ENCODE measurements at places on chromosomes 4 and X.

DNA sequence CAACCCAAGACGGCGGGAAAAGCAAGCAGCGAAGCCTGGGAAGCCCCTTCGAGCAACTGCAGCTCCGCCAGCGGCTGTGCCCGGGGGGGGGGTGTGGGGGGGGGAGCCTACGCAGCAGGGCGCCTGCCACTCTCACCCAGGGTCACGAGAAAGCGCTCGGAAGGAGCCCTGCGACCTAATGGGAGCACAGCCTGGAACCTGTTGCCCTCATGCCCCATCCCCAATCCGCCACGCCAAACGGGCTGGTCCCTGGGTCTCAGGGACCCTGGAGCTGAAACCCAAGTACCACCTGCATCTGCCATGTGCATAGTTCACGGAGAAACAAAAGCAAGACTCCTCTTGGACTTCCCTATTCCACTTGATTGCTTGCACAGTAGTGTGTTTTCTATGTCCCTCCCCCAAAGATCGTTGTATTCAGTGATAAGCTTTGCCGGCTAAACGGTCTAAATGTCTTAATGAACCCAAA lies 359 bp upstream of the GAB3 start:
- no peak for DNase-seq

DNA sequence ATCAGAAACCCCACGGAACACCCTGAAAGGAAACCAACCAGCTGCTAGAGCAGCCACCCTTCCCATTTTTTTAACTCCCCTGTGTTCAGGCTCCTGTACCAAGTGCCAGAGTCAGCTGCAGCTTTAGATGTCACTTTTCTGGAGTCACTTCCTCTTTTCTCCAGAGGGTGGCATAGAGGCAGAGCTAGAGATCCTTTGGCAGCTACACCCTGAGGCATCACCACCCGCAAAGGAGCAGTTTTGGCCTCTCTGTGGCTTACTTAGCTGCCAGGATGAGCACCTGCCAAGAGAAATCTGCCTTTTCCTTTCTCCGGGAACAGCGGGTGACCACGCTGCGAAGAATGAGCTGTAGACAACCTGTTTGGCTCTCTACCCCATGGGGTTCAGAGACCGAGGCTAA lies 58.0 kb upstream of the CHRDL1 start:
- peak; percentile 22 for DNase-seq

DNA sequence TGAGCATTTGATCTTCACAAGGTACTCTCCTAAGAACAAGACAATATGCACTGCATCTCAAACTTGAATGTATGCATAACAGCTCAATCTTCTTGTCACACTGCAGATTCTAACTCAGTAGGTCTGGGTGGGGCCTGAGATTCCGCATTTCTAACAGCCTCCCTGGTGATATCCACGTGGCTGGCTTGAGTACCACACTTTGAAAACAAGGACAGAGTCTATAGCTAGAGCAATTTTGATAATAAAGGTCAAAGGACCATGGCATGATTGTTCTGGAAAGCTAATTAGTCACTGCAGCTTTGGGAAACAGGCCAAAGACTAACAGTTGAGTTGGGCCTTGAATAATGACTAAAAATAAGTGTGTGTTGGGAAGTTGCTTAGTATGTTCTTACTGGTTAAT lies 213.3 kb downstream of the GBA3 start:
- DNase-seq, result no peak

DNA sequence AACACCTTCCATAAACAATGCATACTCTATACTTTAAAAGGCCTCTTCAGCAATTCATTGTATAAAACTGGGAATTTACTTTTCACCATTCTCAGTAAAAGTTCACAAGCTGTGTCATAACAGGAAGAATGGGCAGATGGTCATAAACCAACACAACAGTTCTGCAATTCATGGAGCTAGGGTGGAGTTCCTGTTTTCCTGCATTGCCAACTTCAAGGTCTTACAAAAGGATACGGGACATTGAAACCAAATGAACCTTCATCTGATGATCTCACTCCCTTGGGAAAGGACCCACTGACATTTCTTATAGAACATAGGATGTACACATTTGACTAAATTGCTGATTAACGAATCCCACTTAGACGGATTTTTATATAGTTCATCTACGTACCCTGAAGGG lies 4.1 kb downstream of the KDR start:
- no peak for DNase-seq

- DNase-seq, result peak; percentile 52
Observed at GRCh38 chrX:49844611-49845010, 15.5 kb downstream of the PAGE4 start.

GRCh38 chr4:79255793-79256192 lies 70.1 kb downstream of the NAA11 start:
- no peak for DNase-seq

GRCh38 chrX:65635378-65635777 lies 32.1 kb upstream of the MSN start:
- DNase-seq, result no peak

GRCh38 chrX:122940199-122940598 lies 243.9 kb upstream of the GRIA3 start:
- no peak for DNase-seq

- DNase-seq, result no peak
Observed at GRCh38 chrX:38985375-38985774, 184.1 kb downstream of the MID1IP1 start.

- DNase-seq, result no peak
Observed at GRCh38 chr4:24662056-24662455, 77.7 kb upstream of the DHX15 start.

DNA sequence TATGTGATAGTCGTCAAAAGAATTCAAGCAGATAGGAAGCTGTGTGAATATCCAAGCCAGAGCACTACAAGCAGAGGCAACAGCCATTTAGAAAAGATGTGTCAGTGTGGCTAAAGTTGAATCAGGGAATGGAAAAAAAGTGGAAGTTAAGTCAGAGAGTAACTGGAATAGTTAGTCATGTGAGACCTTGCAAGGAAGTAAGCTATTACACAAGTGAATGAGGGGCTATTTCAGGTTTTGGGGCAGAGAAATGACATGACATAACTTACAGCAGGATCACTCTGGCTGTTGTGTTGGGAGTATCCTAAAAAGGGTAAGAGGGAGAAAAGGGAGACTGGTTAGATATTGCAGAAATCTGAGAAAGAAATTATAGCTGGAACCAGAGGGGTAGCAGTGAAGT lies 236.6 kb upstream of the PCDH18 start:
- no peak for DNase-seq

DNA sequence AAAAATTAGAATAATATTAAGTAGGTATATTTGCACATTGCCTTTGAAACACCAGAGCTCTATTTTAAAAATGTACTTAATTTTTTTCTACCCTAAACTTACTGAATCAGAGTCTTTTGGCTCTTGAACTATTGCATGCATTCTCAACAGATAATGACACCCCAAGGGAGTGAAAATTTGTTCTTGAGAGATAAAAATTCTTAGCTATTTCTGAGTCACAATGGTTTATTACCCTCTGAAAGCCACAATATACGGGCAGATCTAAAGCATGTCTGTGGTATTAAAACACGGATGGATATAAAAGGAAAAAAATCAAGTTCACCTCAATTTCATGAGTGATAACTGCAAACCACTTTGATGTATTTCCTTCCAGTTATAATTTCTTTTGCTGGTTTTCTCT lies 636.3 kb upstream of the FTHL17 start:
- no peak for DNase-seq

- no peak for DNase-seq
Observed at GRCh38 chr4:151573945-151574344, 165.0 kb downstream of the FHIP1A start.

DNA sequence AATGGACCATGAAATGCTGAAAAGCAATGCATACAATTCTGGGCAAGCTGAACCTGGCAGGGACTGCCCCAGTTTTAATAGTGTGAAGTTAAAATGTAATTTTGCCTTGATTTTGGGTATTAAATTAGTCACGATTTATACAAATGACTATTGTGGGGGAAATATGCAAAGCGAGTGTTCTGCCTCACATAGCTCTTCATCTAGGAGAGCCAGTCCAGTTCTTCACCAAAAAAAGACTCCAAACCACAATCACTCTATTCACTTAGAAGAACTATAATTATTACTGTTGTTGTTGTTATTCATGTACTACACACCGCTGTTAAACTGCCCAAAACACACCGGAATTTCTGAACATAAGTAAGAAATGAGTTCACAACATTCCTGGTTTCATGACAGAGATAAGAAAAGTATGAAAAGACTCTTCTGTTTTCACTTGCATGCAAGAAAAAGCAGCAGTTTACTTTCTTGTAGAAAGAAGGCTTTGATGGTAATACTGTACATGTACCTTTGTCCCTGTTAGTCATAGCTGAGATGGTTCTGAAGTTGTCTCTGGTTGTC lies 101.9 kb downstream of the QRFPR start:
- DNase-seq, result no peak

DNA sequence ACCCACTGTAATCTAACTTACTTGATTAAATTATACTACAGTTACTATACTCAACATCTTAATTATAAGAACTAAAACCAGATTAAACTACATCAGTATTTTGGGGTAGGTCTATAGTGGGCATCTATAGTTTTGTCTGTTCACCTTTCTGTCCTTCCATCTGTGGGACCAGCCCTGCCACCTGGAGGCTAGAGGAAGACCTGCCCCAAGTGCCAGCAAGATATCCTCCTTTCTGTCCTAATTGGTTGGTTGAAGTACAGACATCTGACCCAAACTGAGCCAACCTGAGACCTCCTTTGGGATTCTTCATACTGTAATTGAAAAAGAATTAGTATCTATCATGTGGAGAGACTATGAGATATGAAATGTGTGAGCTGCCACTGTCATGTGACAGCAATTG lies 172.2 kb upstream of the TLL1 start:
- DNase-seq, result no peak

DNA sequence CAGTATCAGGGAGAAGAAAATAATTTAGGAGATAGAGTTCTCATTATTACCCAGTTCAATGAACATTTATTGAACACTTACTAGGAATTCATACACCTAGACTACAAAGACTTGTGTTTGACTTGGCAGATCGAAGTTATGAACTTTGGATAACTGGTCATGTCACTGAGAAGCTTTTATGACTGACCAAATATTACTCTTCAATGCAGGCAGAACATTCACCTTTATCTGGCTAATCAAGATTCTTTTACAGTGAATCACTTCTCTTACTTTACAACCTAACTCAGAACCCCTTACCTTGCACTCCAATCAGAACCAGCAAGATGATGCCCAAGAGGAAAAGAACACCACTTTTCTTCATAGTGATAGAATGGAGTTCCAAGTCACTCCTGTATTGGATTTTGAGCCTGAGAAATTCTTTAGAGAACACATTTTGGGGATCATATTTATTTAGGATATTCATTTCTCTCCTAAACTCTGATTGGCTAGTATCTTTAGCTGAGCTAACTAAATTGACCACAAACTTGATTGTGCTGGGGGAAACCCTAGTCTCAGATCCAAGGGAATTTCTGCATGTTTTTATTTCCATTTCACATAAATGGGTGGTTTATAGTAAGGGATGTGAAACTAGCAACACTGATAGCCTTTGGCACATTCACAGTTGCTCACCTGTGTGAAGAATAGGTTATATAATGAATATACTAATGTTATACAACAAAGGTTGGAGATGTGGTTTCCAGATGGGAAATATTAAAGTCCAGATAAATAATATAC lies at the start of gene CXCL9:
TSS of gene CXCL9 (minus strand) at position 421 of the 774 bp plus-strand sequence. CDS start at position 361, 60 bp downstream.
- DNase-seq, result no peak

DNA sequence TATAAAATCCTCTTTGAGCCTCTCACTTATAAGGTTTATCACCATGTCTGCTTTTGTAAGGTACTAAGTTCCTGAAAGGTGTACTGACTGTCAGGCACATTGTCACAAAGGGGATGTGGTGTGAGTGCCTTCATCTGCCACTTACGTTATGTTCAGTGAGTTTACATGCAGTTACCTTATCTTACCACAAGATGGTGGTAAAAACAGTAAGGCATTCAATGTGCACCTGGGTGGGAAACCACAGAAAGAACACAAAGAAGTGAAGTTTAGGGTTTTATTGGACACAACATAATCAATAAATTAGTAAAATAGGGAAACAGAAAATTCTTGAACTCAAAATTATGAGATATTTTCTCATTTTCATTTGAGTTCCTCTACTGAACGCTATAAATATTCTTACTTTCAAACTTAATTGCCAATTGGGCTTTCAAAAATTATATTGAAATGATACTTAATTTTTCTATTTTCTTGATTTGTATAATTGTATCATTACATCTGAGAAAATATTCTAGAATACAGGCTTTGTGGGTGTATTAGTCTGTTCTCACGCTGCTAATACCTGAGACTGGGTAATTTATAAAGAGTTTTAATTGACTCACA lies 650.8 kb downstream of the PCDH7 start:
- DNase-seq, result no peak

- DNase-seq, result no peak
Observed at GRCh38 chr4:22179124-22179874, 230.7 kb upstream of the KCNIP4 start.

DNA sequence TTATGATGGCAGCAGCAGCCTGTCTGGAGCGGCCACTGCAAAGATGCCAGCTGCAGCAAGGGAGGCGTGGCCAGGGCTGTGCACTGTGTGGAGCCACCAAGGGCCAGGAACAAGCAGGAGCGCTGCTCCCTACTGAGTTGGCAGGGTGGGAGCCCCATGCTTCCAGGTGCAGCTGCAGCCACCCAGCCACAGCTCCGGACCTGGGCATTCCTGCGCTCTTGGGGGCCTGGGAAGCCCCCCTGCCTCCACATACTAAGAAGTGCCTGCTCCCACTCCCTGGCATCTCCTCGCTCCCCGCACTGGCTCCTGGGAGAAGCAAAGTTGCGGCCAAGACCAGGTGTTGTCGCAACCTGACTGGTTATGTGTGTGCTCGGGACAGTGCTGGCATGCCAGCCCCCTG lies 619.8 kb downstream of the DMD start:
- DNase-seq, result no peak

DNA sequence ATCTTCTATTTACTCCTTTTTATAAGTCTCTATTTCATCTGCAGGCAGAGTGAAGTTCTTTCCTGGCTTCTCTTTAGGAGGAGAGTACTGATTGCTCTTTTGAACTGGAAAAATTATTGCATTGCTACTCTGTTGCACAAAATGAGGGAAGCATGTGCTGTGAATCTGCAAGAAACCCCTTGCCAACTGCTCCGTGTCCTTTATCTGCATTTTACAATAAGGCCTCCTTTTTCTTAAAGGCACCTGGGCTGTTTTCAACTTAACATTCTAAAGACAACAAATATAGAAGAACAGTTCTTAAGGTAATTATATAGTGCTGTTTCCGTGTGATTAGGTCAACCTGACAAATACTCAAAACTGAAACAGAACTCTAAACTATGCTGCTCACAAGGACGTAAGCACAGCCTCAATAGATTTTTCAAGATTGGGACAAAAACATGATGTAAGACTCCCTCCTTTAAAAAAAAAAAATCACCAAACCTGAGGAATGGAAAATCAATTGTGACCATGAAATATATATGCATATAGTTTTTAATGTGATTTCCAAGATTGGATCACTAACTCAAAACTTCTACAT lies 716.6 kb upstream of the INTU start:
- no peak for DNase-seq

- no peak for DNase-seq
Observed at GRCh38 chr4:117893207-117893606, 141.1 kb upstream of the NDST3 start.
